Omental fat pad (tissue), 4 donors: ENCODE measurements at places on chromosomes 2 and 18.

GRCh38 chr2:212843409-212844199 lies 305.0 kb upstream of the ERBB4 start:
- no peak for DNase-seq

GRCh38 chr2:61015976-61016375 lies 1.5 kb upstream of the PEX13 start:
- no peak for DNase-seq

DNA sequence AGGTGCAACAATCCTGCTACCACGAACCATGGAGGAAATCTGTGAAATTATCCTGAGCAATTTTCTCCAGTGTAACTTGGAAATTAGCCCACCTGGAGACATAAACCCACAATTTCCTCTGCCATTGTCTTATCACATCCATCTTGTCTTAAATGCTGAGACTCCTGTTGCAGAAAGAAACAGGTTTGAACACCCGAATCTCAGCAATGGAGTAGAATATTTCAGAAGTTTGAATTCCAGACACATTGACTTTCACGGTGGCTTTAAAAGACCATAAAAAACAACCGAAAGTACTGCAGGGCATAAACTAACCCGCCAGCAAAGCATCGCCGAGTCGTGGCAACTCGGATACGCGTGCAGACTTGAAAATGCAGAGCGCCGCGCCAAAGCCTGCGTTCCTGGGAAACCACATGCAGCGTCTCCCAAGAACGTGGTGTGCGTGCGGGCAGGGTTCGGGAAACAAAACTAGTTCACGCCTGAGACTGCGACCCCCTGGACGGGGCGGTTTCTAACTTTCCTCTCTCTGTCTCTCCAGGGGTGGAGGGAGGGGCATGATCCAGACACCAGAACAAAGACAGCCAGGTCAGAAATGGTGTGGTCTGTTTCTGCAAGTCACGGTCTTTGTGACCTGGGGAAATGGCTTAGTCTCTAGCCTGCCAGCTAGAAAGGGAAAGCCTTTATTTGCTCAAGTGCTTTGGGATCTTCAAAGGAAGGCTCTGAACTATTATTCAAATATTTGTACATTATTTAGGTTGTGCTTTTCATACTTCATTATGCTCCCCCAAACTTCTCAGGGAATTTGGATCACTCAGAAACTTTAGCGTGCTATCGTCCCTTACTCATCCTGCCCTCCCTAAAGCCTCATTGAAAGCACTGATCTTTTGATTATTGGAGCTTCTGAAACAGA lies 26.9 kb upstream of the KCTD1 start:
- DNase-seq, result no peak

- DNase-seq, result no peak
These were observed 316.2 kb upstream of the FIGN start for GRCh38 chr2:164052006-164052405.

GRCh38 chr2:238936162-238937052 lies 88.5 kb downstream of the TWIST2 start:
- DNase-seq, result peak; percentile 18
